ENCODE measurements at places on chromosomes 2 and 18.

- DNase-seq = peak; percentile 26
Measured at GRCh38 chr2:124804014-124804940, 779.2 kb downstream of the CNTNAP5 start.

GRCh38 chr2:169047256-169048250 is 16.4 kb upstream of the ABCB11 start:
- no peak for DNase-seq

- no peak for DNase-seq
Measured at GRCh38 chr2:73307720-73308119, 14.4 kb upstream of the EGR4 start.

DNA sequence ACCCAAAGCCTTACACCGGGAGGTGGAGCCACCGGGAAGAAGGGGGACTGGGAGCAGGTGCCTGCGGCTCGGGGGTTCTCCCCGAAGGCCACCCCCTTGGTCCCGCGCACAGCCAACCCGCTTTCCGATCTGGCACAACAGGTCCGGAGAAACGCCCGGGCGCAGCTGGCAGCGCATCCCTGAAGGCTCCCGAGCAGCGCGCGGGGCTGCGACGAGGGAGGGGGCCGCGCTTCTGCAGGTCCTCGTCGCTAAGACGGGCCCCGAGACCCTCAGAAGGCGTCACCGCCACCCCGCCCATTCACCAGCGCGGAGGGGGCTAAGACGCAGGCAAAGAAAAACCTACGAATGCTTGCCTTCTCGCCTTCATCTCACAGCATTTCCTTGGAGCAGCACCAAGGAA is 1.8 kb downstream of the CBLN2 start:
- peak; percentile 15 for DNase-seq

GRCh38 chr2:40844353-40845277 is 392.7 kb upstream of the SLC8A1 start:
- DNase-seq = peak; percentile 0

DNA sequence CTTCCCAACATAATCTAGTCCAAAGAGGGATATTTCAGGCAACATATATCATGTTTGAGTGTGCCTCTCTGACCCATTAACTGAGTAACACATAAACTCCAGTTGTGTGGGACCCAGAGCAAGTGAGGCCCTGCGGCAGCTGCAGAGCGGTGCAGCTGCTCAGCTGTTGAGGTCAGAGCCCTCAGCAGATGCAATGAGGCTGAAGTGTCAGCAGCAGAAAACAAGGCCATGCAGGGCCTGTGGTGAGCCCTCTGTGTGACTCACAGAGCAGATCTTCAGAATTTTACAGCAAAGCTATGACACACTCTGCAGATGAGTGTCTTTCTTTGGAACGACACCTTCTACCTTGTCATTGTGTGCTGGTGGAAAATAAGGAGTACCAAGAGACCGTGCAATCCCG is 168.5 kb downstream of the CBLN2 start:
- peak; percentile 13 for DNase-seq

DNA sequence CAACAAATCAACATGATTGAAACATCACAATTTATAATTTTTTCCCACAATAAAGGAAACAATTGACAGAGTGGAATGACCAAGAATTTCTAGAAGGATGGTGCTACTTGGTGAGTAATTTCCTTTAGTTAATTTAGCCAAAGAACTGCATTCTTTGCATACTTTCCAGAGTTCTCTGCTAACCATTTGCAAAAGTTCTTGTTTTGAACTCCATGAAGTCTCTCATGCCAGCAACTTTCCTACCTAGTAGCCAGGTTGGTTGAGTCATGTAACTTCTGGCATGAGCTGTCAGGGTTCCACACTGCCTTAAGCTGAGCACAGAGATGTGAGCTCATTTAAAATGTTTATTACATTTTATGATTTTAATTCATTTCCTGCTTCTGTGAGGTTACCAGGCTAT is 539.6 kb downstream of the PID1 start:
- DNase-seq = peak; percentile 93

- DNase-seq = no peak
Measured at GRCh38 chr18:65817178-65817577, 66.4 kb downstream of the CDH7 start.

GRCh38 chr2:20551260-20551944 is 99.5 kb downstream of the HS1BP3 start:
- no peak for DNase-seq

DNA sequence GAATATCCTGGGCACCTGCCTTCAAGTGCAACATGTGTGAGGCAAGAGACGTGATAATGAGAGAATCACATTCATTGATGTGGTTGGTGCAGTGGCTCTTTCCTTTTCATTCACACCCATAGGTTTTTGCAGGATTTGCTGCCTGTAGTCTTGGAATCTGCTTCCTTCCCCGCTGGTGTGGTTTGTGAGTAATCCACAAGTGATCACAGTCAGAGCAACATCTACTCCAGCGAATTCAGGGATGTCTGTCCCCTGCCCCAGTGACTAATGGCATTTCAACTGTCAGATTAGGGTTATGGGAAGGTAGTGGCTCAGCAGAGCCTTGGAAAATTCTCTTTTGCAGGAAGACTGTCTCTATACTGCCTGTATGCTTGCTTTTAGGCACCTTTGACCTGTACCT is 225.5 kb upstream of the RBMS1 start:
- DNase-seq = peak; percentile 65

GRCh38 chr2:46985512-46985911 is 69.9 kb upstream of the MCFD2 start:
- peak; percentile 36 for DNase-seq

DNA sequence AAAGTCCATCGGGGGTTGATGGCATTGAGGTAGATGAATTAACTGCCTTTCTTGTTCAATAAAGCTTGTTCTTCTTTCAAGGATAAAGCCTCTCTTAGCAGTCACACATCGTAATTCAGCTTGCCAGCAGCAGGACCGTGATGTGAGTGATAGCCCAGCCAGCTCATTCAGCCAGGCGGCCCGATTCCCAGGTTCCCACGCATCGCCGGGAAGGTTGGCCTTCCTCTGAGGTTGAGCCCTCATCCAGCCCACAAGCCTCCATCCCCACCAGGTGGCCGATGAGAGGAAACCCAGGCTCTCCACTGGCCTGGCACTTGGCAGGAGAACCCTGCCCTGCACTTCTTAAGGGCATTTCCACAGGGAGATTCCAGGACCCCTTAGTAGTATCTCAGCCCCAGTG is 4.7 kb downstream of the AGAP1 start:
- DNase-seq = peak; percentile 76

GRCh38 chr18:38752430-38752829 is 1186.8 kb upstream of the CELF4 start:
- DNase-seq = no peak

GRCh38 chr2:236550701-236551465 is 18.7 kb upstream of the ACKR3 start:
- no peak for DNase-seq

GRCh38 chr2:162308747-162309503 is 9.6 kb downstream of the IFIH1 start:
- no peak for DNase-seq

DNA sequence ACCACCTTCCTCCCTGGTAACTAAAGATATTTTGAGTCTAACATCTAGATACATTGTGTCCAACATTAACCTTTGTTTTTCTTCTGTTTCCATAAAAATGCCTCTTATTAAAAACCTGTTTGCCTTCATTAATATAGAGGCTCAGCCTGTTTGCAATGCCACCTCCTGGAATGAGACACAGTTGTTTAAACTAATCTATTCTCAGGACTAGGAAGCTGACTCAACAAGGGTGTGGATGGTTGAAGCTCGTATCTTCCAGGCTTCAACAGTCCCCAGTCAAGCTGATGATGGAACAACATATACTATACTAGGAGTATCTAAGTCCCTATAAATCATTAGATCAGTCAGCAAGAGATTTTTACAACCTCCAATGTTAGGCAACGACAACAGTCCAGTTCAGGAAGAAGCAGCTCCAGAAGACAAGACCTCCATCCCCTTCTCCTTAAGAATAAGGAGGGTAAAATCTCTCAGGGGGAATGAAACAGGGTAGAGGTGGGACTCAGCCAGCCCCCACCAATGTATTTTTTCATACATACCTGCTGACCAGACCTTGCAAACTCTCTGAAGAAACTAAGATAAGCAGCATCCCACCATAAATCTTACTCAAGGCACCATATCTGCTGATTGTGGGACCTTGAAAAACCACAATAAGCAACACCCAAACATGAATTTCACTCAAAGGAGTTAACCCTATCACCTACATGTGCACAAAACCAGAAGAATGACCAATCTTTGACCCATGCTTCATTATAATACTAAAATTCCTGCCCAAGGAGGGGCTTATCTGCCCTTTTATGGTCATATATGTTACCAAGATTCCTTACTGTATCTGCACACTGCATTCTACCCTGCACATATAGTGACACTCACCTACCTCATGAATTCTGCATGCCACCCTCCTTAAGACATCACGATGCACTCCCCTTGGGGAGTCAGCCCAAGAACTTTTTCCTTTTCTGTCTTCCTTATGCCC is 21.4 kb downstream of the ZNF24 start:
- no peak for DNase-seq

DNA sequence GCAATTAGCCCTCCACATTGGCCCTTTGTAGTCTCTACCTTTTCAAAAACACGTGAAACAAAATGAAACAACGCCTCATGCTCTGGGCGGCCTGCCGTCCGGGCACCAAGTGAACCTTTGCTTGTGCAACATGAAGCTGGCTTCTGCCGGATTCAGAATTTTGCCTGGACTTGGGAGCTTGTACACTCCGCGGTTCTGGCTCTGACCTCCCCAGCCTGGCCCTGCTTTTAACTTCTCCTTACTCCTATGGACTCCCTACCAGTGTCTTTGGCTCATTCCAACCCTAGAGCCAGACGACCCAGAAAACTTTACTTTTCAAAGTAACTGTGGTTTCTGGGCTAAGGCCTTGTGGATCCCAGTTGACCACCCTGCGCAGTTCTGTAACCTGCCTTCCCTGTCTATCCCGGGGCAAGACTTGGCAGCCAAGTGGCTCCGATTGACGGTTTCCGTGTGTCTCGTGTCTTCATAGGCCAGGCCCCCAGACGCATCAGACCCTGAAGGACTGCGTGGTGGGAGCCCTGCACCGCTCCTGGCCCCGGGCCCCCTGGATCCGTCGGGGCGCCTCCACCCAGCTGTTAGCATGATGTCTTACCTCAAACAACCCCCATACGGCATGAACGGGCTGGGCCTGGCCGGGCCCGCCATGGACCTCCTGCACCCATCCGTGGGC is 1.9 kb downstream of the OTX1 start:
- DNase-seq = peak; percentile 64

GRCh38 chr2:159196393-159196925 is 90.0 kb downstream of the WDSUB1 start:
- DNase-seq = no peak

DNA sequence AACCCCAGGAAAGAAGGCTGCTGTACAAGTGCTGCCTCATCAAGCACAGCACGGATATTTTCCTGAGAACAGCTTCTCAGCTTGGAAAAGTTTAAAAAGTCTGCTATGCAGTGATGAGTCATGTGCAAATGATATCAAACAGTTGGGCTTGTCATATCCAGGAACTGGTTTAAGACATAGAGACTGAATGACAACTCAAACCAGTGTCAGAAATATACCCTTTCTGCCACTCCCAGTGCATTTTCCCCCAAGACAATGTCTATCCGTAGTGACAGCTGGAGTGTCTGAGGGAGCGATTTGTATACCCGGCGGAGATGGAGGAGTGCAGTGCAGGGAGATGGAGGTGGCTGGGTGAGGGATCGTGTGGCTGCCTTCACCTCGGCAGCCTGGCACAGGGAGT is 28.2 kb downstream of the SOX11 start:
- DNase-seq = peak; percentile 66

DNA sequence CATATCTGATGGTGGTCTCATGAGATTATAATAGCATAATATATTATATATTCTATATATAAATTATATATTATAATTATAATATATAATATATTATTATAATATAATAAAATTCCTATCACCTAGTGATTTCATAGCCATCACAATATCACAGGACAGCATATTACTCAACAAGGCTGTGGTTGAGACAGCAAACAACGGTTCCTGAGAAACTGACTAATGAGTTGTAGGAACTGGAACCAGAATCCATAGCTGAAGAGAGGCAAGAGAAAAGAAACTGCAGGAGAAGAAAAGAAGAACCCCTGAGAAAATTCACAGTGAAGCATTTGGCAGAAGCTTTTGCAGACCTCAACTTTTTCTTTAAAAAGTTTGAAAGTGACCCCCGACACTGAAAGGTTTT is 84.0 kb downstream of the BCL2L11 start:
- DNase-seq = no peak

DNA sequence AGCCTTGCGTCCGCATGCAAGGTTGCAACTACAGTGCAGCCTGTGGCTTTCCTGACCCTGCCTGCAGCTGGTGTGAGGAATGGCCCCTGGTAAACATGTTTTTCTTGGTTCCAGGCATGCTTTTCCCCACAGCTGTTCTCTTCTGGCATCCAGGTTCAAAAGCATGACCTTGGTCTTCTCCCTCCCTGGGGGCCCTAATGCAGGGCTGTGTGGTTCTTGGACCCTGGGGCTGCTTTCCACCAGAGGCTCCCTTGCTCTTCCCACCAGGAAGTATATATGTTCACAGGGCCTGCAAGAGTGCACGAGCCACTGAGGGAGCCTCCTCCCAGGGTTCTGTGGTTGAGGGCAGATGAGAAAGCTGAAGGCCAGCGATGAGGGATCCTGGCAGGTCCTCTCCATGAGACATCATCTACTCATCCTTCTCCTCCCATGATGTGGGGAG is 125.9 kb downstream of the BCL2L11 start:
- no peak for DNase-seq

- DNase-seq = no peak
Measured at GRCh38 chr2:41413813-41414485, 633.9 kb upstream of the PKDCC start.
